ENCODE measurements at places on chromosomes 5 and 9.
A peak's percentile ranks its signal among the peaks of the same experiment; 100 is the strongest.

DNA sequence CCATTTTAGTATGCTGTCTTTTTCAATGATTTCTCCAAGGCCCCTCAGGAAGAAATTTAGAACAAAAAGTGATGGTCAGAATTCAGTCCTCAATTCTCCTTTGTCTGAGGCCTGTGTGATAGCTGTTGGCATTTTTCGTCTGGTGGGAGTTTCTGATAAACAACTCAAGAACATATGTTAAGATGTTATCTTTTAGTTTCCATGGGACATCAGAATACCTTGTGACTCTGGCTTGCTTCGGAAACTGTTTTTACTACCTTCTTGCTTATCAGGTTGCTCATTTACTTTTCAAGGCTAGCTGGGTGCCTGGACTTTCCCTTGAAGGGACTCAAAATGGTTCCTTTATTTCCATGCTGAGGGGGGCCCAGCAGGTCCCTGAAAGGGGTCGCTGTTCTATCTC lies 97.2 kb downstream of the INVS start:
- no peak for DNase-seq

DNA sequence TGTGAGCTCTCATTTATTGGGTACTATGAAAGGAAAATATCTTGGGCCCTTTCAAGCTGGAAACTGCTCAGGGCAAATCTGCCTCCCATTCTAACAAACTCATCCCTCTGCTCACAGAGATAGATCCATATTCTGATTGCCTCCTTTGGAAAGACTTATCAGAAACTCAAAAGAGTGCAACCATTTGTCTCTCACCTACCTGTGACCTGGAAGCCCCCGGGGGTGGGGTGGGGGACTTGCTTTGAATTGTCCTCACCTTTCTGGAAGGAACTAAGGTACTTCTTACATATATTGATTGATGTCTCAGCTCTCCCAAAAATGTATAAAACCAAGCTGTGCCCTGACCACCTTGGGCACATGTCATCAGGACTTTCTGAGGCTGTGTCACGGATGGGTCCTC lies 125.3 kb downstream of the ATP10B start:
- no peak for DNase-seq

DNA sequence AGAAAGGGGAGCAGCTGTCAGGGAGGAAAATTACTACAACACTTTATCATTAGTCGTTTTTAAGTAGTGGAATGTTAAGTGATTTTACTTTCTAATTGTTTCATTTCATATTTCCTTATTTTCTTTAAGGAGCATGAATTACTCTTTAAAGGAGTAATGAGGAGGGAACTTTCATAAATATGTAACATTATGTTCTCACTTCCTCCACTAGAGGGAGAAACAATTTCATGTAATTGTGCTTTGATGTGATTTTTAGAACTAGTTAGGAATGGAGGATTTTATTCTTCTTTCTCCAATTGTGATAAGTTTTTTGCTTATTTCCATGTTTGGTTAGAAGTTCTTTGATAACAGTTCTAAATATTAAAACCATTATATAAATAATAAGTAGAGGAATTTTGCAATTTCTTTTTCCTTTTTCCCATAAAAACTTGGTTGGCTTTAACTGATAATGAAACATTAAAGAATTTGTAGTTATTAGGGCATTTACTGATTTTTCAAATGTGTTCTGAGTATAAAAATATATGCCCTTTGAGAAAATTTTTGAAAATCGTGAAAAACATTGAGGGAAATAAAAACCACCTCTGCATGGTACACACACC lies 25.6 kb downstream of the CEP78 start:
- peak; percentile 39 for DNase-seq

- no peak for DNase-seq
These were observed 2.6 kb upstream of the ANKRD18A start for GRCh38 chr9:38622951-38623350.

GRCh38 chr5:163757344-163757743 lies 251.9 kb downstream of the MAT2B start:
- DNase-seq, result no peak

DNA sequence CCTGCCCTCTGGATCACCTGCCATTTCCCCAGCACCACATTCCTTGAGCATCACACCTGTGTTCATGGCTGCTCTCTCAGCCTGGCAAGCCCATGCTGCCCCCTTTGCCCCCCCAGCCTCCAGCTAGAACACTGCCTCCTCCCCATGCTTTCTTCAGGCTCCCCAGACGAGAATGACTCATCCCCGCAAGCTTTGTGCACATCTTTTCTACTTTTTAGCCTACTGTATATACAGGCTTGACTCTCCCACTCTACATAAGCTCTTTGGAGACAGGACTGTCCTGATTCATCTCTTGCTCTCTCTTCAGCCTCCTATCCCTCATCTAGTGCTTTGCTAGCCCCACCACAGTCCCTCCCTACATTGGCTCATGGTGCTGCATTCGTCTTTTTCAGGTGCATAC lies 19.9 kb upstream of the GLIPR2 start:
- DNase-seq, result no peak

GRCh38 chr5:129672006-129672405 lies 75.9 kb upstream of the MINAR2 start:
- no peak for DNase-seq

DNA sequence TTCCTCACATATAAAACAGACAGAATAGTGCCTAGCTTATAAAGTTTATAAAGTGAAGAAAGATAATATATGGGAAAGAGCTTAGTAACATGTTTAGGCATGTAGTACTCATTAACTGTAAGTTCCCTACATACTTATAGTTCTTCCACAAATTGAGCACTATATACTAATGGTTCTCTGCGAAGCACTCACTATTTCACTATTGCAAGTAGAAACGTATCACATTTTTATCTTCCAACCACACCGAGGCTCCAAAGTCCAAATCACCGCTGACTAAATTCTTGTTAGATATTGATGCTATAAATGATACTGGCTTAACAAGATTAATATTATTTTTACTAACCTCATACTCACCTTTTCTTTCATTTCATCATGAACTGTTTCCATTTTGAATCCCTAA lies 61.0 kb downstream of the FBXW11 start:
- no peak for DNase-seq

DNA sequence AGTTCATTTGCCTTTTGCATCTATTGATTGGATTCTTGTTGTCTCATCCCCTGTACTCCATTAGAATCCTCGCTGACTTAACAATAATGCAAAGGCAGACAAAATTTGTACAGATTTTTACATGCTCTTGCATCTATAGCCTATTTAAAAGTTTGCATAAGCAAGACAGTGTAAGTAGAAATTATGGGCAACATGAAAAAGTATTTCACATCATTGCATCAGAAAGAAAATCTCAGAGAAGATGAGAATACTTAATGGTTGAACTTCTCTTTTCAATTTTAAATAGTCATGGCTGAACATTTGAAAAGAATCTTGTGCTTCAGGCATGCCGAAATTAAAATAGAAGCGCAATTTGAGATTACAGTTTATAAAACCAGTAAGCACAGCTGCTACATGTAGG lies 226.4 kb downstream of the EFNA5 start:
- DNase-seq, result no peak

DNA sequence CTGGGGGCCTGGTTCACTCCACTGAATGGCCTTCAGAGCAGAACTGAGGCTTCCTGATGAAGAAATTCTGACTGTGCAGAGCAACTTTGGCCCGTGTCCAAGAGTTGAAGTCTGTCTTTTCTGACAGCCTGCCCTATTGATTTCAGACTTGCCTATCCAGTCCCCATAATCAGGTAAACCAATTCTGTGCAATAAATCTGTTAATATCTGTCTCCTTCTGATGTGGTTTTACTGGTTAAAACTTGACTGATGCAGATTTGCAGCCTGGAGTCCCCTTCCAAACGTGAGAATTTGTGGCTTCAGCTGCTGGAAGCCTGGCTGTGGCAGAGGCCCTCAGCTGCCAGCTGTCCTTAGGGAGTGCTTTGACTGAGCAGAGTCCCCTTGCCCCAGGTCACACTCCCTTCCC lies 283.9 kb upstream of the ANKRD55 start:
- peak; percentile 25 for DNase-seq

GRCh38 chr5:104361932-104362331 lies 799.3 kb upstream of the NUDT12 start:
- no peak for DNase-seq

DNA sequence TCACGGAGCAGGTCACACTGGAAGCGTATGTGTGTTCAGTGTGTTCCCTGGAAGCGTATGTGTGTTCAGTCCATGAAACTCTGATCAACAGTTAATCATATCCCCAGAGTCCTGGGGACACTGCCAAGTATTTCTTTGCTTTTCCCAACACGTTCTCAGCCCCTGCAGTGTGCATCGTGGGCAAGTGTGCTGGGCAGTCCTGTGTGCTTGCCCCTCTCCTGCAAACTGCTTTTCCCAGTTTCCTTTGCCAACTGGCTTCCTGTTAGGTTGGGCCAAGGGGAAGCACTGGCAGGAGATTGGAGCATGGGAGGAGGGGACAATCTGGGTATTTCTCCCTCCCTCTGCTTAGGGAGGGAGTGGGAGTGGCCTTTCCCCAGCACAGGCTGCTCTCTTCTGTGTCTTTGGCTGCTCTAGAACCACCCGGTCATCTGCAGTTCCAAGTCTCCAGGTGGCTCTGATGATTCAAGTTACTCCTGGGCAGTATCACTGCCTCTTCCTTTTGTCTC lies 36.8 kb upstream of the NEK6 start:
- no peak for DNase-seq

GRCh38 chr9:71793386-71794105 lies 25.2 kb upstream of the CEMIP2 start:
- no peak for DNase-seq

DNA sequence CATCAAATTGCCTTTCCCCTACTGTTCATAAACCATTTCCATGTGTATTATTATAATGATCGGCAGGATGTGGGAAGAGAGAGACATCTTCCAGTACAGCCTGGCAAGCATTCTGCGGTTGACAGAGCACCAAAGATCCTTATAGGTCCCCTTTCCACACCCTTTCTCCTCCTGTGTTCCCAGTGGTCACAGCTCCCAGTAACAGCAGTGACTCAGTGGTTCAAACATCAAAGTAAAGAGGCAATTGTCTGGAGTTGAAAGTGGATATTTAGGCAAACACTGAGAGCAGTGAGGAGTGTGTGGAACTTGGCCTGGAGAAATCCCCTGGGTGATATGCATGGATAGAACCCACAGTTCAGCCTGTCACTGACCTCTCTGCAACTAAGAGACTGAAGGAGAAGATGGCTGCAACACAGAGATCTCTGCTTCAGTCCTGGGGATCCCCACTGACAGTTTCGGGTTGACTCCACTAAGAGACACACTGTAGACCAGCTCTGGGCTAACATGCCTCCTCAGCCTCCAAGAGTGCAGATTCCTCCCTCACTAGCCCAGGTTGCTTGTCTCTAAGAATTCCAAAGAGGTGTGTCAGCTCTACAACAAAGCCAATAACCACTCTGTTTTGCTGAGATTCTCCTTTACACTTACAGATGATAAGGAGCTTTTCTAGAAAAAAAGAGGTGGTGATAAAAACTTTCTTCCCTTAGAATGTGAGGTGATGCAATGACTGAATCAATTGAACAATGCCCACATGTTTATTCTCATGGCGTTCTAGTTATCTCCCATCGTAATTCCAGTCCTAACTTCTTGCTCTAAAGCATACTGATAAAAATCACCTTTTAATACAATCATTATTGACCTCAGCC lies 94.4 kb upstream of the IL6ST start:
- no peak for DNase-seq

- no peak for DNase-seq
These were observed 1.9 kb downstream of the LMNB1 start for GRCh38 chr5:126778675-126779403.

DNA sequence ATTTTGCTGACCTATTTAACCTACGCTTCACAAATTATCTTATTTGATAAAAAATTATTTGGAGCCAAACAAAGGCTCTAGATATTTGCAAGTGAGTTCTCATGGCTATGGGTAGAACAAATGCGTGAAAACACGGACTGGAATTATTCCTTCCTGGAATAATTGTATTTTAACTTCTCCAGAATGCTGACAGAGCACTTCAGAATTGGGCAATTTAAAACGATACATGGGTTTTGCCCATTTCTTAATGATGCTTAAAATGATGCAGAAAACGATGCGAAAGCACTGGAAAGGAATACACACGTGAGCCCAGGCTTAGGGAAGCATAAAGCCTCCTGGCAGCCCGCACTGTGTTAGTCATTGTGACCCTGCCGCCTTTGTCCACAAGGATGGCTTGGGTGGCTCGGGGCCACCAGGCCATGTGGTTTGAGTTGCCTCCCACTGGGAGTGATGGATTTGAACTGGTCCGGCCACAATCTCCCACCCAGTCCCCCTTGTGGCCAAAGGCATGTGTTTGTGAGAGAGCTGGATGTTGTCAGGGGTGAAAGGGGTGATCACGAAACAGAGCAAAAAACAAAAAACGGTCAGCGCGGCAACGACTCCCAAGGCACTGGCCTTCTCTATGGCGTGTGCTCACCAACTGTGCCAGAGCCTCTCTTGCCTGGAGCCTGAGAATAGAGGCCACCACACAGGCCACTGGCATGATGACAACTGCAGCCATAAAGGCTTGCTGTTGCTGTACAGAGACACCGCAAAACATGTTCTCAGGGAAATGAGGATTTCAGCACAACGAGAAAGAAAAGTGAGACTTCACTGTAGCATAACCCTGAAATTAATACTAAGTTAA lies 234.2 kb upstream of the ADAMTS16 start:
- no peak for DNase-seq

DNA sequence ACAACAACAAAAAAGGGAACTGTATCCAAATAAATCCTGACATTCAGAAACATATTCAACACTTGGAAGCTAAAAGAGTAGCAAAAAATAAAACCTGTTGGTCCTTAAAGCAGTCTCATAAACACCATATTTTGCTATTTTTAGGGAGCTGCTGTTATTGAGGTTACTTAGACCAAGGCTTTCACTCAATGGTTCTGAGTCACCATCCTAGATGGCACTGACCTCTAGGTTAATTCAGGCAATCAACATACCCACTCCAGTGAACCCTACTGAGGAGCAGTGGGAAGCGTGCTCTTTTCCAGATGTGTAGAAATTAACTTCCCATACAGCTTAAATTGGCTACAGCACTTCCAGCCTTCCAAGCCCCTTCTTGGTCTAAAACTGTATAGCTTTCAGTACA lies 5.2 kb downstream of the GNAQ start:
- DNase-seq, result no peak

DNA sequence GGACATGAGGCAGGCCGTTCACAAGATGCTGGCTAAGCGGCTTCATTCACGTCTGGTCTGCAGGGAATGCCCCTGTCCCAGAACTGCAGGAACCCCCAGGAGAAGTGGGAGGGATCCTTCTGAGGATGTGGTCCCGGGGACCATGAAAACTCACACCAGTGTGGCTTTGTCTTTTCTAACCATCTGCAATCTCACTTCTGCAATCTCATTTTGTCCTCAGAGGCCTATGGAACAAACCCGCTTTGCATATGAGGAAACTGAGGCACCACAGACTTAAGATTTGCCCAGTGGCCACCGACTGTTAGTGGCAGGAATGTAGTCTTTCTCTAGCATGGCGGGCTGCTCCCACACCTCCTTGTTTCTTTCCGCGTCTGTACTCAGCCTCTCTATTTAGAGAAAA lies 6.9 kb downstream of the CXCL14 start:
- no peak for DNase-seq
